ENCODE measurements at places on chromosomes 5 and 9. TPM values are rescaled to one million over a fixed set of nuclear protein-coding genes. Genes with fewer than 3 reads are reported as not detected.

The FBXO10 gene
- 16.0 TPM for total RNA-seq

The LPCAT1 gene
- total RNA-seq: 31.6 TPM

The PCAT7 gene
- total RNA-seq: not detected

- H3K4me3 ChIP-seq: no peak overlapping the region
- no peaks in the 10 kb centered on the region for H3K27me3 ChIP-seq
- DNase-seq: no peak
- H3K4me1 ChIP-seq: no peaks in the 10 kb centered on the region
- H3K36me3 ChIP-seq: no peaks in the 10 kb centered on the region
Observed at GRCh38 chr5:170538696-170539586, 35.1 kb downstream of the KCNIP1 start.

DNA sequence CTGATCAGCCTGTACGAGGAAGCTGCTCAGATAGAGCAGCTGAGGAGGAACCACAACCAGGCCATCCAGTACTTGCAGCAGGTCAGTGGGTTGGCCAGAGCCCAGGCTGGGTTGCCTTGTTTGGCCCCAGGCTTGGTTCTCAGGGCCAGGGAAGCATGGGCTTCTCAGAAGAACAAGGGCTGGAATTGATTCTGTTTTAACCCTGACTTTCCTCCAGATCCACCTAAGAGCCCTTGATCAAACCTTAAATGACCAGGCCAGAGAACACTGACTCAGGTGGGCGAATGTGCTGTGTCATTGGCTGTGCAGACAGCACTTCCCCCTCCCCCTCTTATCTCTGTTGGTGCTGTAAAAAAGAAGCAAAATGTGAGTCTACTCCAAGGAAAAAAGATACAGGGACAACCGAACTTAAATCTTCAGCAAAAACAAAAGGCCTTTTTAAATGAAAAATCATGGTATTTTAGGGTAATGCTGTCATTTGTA lies 28.1 kb downstream of the TTC23L start:
- no peak for DNase-seq
- no peaks in the 10 kb centered on the region for H3K36me3 ChIP-seq
- no peak overlapping the region for H3K4me3 ChIP-seq
- H3K27ac ChIP-seq: no peak overlapping the region

GRCh38 chr9:93731963-93732362 lies 155.6 kb downstream of the PHF2 start:
- H3K27ac ChIP-seq: no peak overlapping the region
- no peaks in the 10 kb centered on the region for H3K27me3 ChIP-seq
- no peak for DNase-seq
- no peak overlapping the region for H3K4me3 ChIP-seq
- no peaks in the 10 kb centered on the region for H3K4me1 ChIP-seq
- no peaks in the 10 kb centered on the region for H3K36me3 ChIP-seq

- no peaks in the 10 kb centered on the region for H3K27me3 ChIP-seq
- DNase-seq: no peak
- no peak overlapping the region for H3K27ac ChIP-seq
- H3K36me3 ChIP-seq: no peaks in the 10 kb centered on the region
Observed at GRCh38 chr5:80275347-80275746, 19.5 kb upstream of the SERINC5 start.

DNA sequence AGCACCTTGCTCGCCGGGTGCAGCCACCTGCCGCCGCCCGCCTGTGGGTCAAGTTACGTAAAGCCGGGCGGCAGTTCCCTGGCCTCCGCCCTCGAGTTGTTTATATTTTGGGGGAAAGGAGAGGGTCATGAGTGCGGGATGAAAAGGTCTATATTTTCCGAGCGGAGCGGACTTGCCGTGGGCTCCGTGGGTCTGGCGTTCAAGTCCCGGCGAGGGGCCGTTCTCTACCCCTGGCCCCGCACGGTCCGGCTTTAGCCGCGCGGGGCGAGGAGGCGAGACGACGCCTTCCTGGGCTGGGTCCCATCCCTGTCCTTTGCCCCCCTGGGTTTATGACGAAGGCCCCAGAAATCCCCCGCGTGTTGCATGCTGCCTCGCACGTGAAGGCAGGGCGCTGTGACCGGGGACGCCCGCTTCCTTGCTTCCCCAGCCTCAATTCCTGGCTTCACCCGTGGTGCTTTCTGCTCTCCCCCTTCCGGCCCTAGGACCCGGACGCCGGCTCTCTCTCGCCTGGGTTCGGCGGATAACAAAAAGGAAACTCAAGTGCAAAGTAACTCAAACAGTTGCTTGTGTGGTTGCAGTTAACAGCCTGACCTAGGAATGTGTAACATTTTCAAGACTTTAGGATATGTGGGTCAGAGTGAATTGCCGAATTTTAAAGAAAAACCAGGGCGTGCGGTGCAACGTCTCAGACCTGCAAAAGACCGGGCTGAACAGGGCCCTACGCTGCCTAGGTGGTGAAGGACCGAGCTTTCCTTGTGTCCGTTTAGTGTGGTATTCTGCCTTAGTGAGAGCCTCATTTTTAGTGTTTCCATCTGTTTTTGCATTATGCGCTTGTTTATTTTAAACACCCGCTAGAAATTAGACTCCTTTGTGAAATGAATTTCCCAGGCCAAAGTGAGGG lies 810 bp downstream of the VPS13A start:
- H3K4me3 ChIP-seq: peak overlapping the region; percentile 71
- H3K27me3 ChIP-seq: no peaks in the 10 kb centered on the region
- peak overlapping the region; percentile 76 for H3K27ac ChIP-seq
- no peaks in the 10 kb centered on the region for H3K36me3 ChIP-seq

DNA sequence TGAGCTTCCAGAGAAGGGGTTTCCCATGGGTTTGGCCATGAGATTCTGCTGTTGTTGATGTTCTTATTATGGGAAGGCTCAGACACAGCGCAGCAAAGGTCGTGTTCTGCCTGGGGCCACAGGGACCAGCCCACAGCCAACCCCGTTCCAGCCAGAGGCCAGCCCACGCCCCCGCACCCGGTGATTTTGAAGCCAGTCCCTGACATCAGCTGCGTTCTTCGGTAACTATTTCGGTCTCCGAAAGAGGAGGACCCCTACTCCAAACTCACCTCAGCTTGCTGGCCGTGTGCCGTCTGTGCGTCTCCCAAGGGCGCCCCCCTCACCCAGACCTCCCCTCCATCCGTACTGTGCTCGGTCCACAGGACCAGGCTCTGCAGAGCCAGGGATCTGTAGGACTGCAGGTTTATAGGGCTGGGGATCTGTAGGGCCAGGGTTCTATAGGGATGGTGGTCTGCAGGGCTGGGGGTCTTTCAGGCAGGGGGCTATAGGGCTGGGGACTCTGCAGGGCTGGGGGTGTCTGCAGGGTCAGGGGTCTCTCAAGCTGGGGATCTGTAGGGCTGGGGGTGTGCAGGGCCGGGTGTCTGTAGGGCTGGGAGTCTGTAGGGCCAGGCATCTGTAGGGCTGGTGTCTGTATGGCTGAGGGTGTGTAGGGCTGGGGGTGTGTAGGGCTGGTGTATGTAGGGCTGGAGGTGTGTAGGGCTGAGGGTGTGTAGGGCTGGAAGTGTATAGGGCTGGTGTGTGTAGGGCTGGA lies 11.8 kb downstream of the COL5A1 start:
- no peaks in the 10 kb centered on the region for H3K27me3 ChIP-seq
- no peaks in the 10 kb centered on the region for H3K36me3 ChIP-seq
- DNase-seq: no peak
- H3K27ac ChIP-seq: no peak overlapping the region
- H3K4me3 ChIP-seq: no peak overlapping the region

DNA sequence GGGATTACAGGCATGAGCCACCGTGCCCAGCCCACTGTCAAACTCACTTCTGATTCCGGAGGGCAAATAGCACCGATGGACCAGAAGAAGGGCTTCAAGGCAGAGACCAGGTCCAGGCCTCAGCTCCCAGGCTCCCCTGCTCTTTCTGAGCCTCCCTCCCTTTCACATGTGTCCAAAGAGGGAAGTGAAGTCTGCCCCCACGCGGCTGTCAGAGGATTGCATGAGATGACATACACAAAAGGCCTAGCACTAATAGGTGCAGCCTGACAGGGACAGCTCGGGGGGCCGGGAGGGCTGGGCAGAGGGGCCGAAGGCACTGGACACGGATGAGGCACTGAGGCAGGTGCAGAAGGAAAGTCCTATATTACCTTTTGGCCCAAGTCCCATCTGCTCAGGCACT lies 16.1 kb downstream of the FBP1 start:
- peak; percentile 10 for DNase-seq
- H3K36me3 ChIP-seq: no peaks in the 10 kb centered on the region
- no peak overlapping the region for H3K27ac ChIP-seq
- no peaks in the 10 kb centered on the region for H3K4me1 ChIP-seq

GRCh38 chr5:59276917-59277372 lies 616.6 kb downstream of the PDE4D start:
- H3K27me3 ChIP-seq: no peaks in the 10 kb centered on the region
- H3K36me3 ChIP-seq: no peaks in the 10 kb centered on the region
- no peak overlapping the region for H3K4me3 ChIP-seq
- H3K4me1 ChIP-seq: peaks cover 4% of the 10 kb centered on the region
- DNase-seq: peak; percentile 51

DNA sequence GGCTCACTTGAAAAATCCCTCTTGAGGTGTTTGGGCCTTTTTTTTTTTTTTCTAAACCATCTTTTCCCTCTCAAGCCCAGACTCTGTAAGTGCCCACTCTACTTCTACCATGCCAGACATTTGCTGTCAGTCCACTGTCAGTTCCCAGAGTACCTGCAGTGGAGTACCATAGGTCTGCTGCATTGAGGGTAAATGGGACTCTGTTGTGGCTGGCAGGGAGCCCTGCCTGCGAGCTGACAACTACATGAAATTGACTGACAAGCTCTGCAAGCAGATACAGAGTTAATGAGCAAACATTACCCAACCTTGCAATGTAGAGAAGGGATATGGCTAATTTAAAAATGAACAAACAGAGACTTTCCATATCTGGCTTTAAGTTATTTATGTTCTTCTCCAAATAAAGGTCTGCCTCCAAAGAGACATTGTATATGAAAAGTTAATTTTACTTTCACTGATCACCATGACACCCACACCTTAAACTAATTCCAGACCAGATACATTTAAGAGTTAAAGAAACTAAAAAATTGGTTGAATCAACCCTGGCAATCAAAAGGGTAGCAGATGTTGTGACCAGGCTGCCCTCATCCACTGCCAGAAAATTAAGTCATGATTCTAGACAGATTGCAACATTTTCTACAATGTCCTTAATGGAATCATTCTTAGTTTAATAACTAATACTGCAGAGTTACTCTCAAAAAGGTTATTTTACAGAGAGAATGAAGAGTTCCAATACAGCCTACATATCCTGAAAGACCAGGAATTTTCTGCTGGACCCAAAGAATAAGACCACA lies 100.4 kb upstream of the PAM start:
- H3K4me3 ChIP-seq: no peak overlapping the region
- H3K27me3 ChIP-seq: no peaks in the 10 kb centered on the region
- no peaks in the 10 kb centered on the region for H3K4me1 ChIP-seq
- H3K27ac ChIP-seq: no peak overlapping the region
- DNase-seq: no peak
- H3K36me3 ChIP-seq: no peaks in the 10 kb centered on the region

GRCh38 chr5:1437876-1438559 lies 7.2 kb downstream of the SLC6A3 start:
- no peaks in the 10 kb centered on the region for H3K4me1 ChIP-seq
- peaks cover 4% of the 10 kb centered on the region for H3K27me3 ChIP-seq
- H3K36me3 ChIP-seq: no peaks in the 10 kb centered on the region
- no peak overlapping the region for H3K27ac ChIP-seq
- H3K4me3 ChIP-seq: no peak overlapping the region
- no peak for DNase-seq

DNA sequence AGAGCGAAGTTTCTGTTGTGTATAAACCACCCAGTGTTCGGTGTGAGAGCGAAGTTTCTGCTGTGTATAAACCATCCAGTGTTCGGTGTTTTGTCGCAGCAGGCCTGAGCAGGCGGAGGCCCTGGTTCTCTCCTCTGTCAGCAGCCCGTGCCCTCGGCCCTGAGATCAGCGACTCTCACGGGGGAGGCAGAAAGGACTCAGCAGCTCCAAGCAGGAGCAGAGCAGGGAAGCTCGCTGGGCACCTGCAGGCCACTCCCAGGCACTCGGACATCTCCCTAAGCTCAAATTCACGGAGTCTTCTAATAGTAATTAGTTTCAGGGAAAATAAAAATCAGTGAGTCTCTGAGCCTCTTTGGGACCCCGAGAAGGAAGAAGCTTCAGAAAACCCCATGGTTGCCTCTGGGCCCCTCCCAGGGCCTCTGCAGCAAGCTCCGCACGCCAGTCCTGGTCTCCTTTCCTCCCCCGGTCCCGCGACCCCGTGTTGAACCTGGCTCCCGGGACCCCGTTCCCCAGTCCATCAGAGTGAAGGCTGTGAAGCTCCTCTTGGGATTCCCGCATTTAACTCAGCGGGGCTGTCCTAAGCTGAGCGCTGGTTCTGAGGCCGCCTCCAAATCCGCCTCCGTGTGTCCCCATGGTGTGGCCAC lies 81.9 kb upstream of the ADAMTS2 start:
- no peaks in the 10 kb centered on the region for H3K36me3 ChIP-seq
- H3K4me1 ChIP-seq: no peaks in the 10 kb centered on the region
- no peak for DNase-seq
- no peak overlapping the region for H3K4me3 ChIP-seq
- no peaks in the 10 kb centered on the region for H3K27me3 ChIP-seq

All from thyroid gland (tissue), 4 donors.